Activated naive CD8-positive, alpha-beta T cell treated with anti-CD3 and anti-CD28 coated beads, Interleukin-2, amount 10 ng/mL, durations not matched to agents 7 days and 5 days (primary cell): ENCODE measurements at places on chromosomes 16 and 17. TPM values are rescaled to one million over a fixed set of nuclear protein-coding genes. Genes with fewer than 3 reads are reported as not detected.

DNA sequence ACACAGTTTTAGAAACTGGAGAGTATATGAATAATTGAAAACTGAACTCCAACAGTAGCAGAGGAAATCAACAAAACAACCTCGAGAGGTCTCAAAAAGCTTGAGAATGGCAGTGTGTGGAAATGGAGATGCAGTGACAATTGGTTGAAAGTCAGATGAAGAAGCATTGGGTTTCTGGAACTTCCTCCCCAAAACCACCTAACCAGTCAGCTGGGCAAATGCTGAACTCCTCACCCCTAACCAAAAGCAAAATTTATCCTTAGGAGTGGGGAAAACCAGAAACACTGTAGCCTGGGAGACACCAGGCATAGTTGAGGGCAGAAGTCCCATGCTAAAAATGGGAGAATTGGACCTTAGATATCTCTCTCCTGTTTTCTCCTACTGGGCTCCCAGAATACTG lies 109.9 kb downstream of the TANC2 start:
- no peak for DNase-seq

DNA sequence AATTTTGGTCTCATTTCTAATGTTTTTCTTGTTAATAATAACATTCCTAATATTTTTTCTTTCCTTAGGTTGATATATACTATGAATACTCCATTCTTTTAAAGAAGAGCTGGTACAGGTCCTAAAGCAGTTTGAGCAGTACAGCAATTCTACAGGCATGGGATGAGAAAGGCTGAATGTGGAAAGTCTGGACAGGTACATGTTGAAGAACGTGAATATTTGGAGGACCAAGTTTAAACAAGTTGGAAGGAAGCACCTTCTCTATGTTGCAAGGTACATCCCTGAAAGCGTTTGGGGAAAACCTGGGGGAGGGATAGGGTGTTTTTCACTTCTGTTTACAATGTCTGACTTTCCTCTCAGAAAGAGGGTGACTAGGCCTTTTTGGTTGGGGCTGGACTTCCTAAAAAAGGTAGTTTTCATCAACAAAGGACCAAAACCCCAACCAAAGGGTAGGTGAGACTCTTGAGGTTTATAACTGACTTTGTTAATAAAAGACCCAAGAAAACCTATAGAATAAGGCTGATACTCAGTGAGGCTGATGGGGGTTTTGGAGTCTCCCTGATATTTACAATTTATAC lies 95.9 kb upstream of the AXIN2 start:
- no peak for DNase-seq

GRCh38 chr17:20184977-20185619 lies 175.9 kb downstream of the SPECC1 start:
- DNase-seq: no peak

The MT1M gene
- not detected for total RNA-seq

DNA sequence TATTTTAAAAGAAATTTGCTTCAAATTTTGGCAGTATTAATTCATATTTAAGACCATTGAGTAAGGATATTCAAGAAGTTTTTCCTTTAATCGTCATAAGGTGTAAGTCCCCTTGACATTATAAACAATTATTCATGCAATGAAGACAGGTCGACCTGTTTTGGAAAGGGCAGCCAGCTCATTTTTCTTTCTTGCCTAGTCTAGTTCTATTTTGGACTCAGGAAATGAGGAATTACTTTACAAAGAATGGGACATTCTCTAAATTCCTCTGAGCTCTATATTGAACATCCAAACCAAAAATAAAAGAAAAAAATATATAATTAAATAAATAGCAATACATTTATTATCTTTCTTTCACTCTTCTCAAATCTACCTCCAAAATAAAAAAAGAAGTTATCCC lies 595.6 kb upstream of the KIF2B start:
- DNase-seq: no peak

DNA sequence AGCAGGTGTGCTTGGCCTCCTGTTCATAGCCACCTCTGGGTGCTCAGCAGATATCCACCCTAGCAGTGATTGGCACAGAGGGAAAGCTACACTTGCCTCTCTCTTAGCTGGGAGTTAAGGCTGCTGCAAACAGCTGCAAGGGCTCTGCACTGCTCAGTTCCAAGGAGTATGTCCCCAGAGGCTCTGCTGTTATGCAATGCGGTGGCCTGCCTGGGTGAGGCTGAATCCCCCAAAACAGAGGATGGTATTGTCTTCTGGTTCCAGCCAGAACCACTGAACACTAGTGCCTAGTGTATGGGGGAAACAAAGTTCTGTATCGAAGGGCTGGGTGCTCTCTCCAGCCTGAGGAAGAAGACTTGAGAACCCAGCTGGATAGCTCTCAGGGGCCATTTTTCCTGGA lies 16.8 kb downstream of the TMEM94 start:
- DNase-seq: no peak
